ENCODE measurements at places on chromosomes 16 and 17.

DNA sequence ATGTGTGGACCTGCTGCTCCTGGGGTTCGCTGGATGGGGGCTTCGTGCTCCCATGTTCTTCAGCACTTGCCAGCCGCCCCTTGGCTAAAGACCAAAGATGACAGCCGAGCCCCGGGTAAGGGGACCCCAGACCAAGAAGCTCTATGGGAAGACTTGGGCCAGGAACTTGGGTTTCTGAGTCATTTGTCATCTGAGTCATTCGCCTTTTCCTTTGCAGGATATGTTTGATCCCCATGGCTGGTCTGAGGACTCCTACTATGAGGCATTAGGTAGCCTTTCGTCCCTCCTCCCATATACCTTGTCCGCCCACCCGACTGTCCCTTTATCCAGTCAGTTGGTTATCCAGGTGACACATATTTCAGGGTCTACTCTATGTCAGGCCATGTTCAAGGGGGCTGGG lies 17.7 kb upstream of the ITGB4 start:
- DNase-seq, result no peak

DNA sequence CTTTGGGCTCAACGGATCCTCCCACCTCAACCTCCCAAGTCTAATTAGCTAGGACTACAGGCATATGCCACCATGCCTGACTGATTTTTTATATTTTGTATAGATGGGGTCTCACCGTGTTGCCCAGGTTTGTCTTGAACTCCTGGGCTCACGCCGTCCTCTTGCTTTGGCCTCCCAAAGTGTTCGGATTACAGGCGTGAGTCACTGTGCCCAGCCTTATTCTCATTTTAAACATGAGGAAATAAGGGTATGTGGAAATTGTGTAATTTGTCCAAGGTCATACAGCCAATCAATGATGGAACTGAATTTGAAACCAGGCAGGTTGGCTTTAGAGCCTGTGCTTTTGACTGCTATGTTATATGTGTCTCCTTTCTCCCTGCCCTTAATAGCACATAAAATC lies 27.4 kb upstream of the AQP8 start:
- DNase-seq, result peak; percentile 12

DNA sequence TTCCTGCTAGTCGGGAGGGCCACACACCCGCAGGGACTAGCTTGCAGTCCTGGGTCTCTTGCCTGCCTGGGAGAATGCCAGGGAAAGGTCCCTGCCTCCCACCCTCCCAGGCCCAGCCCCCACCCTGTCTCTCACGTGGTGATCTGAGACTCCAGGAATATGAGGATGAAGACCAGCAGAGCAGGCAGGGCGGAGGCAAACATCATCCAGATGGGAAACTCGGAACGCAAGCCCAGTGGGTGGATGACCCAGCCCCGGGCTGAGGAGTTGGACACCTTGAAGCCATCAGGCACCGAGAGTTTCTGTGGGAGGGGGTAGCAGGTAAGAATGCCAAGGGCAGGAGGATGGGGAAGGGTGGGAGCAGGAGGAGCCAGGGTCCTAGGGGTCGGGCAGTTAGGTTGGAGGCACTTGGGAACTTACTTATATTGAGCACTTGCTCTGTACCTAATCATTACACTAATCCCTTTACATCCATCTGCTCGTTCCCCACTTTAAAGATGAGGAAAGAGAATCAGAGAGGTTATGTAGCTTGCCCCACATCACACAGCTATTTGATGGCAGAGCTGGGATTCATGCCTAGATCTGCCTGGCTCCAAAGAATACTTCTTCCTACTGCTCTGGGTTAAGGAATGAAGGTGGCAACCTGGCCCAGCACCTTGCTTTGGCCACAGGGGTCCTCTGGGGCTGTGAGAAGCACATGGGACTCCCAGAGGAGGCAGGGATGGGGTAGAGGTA lies 13.4 kb downstream of the SLC4A1 start:
- DNase-seq, result no peak

DNA sequence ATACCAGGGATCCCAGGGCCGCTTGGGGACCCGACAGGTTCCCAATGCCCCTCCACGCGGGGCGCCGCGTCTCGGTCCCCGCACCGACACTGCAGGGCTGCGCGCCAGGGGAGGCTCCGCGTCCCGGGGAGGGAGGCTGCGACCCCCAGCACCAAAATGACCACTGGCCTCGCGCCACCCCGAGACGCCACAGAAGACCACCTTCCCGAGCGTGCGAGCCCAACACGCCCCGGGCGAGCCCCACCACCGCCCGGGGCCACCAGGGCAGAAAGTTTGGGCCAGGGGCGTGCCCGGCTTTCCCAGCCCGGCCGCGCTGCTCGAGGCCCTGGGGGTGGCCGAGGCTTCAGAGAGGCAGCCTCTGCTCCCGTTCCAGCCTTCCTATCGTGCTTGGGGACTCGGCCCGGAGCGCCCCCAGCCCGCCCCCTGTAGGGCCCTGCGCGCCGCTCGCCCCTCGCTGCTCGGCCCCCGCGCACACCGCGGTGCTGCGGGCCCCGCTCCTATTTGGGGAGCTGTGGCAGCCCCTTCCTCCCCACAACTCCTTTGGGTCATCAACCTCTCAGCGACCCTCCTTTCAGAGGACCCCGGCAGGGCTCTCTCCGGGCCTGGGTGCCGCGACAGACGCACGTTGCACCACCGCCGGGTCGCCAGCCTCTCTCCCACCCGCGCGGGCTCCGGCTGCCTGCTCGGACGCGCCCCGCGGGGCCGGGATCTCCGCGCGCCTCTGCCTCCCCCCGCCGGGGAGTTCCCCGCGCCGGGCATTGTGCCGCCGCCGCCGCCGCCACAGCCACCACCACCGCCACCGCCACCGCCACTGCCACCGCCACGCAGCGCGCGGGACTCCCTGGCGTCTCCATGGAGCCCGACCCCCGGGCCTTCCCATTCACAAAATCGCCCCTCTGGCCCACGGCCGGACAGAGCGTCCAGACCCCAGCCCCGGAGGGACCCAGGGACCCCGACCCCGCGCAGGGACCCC lies 892 bp downstream of the RBFOX3 start:
- no peak for DNase-seq

- DNase-seq, result no peak
These were observed 11.2 kb downstream of the CORO6 start for GRCh38 chr17:29611351-29612093.

DNA sequence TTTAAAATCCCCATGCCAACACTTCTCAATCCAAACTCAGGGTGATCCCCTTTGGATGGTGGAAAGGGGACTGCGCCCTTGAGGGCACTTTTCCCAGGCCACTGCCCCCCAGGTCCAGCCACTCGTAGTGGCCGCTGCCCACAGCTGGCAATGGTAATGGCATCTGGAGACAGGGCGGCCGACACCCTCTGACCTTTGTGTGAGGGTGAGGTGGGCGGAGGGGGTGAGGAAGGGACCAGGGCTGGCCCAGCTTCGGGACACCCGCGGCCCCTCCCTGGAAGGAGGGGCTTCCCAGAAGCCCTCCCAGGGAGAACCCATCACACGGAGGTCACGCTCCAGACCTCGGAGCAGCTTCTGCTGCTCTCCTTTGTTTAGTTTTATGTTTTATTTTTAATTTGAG lies 289.7 kb downstream of the FOXL1 start:
- DNase-seq, result no peak

DNA sequence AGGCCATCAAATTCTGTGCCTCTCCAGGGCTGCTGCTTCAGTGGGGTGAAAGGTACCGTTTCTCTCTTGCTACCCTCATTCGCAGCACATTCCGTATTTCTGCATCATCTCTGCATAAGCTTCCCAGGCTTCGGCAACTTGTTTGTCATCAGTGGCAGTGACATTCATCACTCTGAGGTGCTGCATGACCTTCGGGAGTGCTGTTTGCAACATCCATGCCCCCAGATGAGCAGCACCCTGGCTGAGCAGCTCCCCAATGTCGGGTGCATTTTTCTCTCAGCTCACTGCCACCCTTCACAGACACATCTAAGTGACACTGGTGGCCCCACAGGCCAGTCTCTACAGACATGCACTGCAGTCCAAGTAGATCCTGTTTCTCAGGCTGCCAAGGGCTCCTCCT lies 3.8 kb downstream of the CREBBP start:
- no peak for DNase-seq

DNA sequence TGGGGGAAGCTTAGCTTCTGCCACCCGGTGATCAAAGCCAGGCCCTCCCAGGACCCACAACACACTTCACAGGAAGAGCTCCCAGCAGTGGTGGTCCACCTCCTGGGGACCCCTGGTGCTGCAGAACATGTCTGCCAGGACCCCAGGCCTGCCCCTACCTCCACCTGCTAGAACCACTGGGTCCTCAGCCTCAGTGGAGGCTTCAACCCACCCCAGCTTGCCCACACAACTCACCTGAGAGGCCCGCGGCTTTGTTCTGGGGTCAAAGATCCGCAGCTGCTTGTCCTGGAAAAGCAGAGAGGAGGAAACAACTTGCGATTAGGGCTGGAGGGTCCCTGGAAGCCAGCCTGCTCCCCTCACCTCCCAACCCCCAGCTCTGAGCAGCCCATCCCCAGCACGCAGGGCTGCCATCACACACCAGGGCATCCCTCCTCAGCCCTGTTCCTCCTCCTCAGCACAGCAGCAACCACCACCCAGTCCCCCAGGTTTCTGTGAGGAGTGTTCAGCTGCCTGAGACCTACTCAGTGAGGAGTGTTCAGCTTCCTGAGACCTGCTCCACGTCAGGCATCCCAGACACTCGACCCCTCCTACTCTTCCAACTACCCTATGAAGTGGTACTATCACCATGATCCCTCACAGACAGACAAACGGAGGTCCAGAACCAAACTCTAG lies 21.2 kb downstream of the CORO7 start:
- DNase-seq, result no peak

DNA sequence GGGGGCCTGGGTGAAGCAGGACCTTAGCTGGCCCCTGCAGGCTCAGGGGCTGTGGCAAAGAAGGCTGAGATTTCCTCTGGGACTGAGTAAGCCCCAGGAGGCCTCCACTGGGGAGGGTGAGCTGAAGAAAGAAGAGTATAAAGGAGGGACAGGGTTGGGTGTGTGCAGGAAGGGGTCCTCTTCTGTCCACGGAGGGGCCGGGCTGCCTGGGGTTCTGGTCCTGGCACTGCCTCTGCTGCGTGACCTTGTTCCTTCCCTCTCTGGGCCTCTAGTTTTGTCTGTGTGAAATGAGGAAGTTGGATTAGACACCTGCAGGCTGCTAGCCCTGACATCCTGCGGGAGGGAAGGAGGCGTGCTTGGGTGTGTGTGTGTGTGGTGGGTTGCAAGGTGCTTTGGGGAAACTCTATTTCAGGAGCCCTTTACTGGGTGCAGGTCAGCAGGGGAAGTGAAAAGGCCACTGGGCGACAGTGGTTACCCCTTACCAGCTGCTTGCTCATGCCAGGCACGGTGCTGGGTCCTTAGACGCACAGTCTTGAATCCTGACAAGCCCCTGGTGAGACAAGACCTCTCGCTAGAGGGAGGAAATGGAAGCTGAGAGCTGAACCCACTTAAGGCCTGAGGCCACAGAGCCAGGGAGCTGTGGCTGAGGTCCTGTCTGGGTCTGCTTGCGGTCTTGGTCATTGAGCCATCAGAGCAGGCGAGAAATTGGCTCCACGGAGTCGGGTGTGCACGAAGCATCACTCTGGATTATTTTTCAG lies 60.7 kb downstream of the OR1D5 start:
- no peak for DNase-seq

GRCh38 chr16:67883872-67884261 lies 818 bp upstream of the NRN1L start:
- DNase-seq, result peak; percentile 29

- no peak for DNase-seq
These were observed 472 bp downstream of the GALNS start for GRCh38 chr16:88856122-88856827.

DNA sequence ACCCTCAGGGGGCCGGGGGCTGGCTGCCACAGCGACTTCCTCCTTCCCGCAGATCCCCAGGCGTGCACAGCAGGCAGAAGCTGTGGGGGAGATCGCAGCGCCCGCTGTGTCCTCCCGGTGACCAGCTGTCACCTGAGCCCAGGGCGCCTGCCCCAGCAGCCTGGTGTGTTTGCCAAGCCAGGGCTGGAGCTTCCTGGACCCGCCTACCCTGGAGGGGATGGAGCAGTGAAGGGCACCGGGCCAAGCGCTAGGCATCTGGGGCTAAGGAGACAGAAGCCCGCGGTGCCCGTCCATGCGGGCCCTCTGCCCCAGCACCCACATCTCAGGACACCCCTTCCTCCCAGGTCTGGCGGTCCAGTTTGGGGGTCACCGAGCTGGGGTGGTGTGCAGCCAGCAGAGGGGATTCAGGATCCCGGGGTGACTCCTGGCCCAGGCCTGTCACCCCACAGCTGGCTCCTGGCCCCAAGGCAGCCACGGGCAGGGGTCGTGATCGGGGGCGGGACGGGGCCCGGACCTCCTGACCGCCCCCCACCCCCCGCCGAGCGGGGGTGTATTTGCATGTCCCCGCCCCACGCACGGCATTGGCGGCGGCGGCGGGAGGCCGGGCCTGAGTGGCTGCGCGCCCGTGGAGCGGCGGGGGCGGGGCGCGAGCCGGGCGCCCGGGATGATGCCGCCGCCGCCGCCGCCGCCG lies at the start of gene RAB26:
RAB26 (plus strand) TSS at position 645 of the 691 bp plus-strand sequence. CDS start 159 bp downstream, outside the sequence.
- DNase-seq, result peak; percentile 41

DNA sequence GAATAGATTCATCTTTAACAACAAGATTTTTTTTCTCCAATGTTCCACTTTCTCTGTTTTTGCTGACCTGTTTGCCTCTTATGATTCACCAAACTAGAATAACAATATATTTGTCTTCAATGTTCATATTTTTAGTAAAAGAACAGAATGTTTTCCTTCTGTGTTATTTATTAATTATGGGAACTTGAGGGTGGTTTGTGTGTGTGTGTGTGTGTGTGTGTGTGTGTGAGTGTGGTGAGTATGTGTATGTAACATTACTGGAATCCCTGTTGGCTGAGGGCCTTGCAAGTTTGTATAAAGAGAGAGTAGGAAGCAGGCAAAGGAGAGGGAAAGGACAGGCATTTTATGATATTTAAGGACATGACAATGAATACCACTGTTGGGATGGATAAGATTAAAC lies 13.8 kb downstream of the STXBP4 start:
- no peak for DNase-seq

DNA sequence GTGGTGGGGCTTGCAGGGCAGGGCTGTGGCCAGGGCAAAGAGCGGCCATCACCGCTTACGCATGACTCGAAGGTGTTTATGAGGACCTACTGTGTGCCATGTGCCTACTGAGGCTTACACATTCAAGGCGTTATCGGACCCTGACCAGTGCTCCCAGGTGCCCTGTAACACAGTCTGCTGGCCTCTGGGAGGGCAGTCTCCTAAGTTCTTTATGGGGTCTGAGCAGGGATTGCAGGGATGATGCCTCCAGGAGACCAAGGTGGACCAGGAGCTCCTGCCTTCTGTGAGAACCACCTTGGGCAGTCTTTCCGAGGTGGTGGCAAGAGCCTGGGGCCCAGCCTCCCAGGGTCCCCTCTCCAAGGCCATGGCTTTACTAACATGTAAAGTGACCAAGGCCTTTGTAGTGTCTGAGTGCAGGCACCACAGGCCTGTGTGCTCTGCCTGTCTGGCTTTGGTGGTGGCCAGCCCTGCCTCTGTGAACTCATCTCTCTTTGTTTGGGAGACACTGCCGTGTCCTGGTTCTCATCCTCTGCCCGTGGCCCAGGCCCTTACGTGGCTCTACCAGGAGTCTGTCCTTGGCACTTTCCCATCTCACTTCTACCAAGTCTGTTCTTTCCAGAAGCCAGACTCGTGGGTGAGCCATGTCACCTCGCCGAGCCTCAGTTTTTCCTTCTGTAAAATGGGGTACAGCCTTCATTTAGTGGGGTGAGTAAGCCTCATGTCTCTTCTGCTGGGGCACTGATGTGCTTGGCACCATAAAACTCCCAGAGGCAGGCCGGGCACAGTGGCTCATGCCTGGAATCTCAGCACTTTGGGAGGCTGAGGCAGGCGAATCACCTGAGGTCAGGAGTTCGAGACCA lies 3.4 kb upstream of the SYNGR2 start:
- DNase-seq, result no peak

GRCh38 chr17:73783945-73784603 lies 139.8 kb upstream of the SDK2 start:
- no peak for DNase-seq
